ENCODE measurements at places on chromosomes 13 and 19.

DNA sequence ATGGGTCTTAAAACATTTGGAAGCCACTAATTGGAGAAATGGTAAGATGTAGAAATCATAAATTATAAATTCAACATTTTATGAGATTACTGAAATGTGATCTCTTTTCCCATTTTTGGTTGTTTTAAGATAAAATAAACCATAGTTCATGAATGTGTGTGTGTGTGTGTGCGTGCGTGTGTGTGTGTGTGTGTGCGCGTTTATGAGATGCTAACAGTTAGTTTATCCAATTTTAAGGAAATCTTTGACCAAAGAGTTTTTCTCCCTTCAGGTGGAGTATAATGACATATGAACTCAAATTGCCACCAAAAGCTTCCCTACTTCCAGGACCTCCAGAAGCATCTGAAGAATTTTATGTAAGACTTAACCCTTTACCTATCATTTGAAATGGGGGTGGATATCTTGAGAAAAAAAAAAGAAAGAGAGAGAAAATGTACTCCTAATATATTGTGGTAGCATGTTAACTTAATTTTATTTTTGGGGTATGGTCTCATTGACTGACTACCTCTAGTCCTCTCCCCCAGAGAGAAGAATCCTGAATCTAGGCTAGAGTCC, 98.1 kb upstream of the AKAP11 start:
- no peak for DNase-seq

DNA sequence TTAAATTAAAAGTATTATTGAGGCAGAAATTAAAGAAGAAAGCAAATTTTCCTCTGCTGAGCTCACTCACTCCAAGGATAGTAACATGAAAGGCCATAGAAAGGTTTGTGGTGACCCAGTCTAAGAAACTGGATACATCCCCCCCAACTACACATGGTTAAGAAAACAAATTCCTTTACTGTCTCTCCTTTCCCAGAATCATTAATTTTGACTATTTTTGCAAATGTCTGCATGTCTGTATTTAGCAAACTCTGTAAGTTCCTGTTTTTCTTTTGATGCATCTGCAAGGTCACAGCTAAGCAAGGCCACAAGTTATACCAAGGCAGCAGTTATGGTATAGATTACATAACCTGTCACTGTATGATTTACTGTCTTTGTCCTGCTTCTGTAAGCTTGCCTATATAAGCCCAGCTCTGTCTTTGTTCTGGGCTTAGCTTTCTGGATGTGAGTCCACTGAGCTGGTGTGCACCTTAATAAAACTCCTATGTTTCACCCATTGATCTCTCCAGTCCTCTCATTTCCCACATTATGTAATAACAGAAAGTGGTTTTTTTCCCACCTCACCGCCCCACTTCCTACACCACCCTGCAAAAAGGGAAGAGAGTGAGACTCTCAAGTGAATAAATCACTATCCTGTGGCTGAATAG, 8.5 kb upstream of the ZNF83 start:
- no peak for DNase-seq

DNA sequence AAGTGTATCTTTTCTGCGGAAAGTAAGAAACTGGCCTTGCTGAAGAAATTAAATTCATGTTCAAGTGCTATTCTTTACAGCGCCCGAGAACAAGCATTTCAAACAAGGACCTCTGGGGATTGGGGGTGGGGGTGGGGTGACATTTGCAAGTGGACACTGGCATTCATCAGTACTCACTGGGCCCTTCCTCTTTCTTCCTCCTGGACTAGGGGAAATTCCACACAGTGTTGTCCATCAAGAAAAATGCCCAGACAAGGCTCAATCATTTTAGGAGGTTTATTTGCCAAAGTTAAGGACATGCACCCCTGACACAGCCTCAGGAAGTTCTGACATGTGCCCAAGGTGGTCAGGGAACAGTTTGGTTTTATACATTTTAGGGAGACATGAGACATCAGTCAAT, 22.9 kb upstream of the OR10H1 start:
- no peak for DNase-seq

DNA sequence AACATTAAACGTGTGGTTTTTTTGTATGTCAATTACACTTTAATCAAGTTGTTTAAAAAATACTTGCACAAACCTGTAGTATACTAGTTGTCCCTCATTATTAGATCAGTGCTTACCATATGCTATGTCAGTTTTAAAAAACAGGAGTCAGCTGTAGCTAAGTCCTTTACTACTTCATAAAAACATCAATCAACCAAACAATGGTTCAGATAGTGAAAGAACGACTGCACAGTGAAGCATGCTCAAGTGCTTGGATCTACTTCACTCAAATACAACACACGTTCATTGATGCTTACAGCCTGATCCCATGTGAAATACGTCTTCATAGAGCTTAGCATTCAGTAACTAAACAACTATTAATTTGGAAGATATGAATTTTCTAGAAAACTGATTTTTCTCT, 225.0 kb downstream of the FGF14 start:
- no peak for DNase-seq

DNA sequence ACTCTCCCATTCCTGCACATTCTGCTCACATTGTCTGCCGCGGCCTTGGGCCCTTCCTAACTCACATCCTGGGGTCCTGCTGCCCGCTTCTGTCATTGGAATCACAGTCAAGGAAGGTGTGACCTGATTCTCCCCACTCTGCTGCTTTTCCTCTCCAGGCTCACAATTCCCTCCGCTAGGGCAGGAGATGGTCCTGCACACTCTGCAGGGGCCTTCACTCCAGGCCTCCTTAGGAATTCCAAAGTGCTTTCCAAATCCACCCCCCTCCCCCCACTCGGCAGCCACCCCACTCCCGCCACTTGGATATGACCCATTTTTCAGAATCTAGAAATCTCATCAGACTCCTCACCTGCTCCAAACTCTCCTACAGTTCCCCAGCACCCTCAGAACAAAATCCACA, 3.1 kb upstream of the SLC5A5 start:
- no peak for DNase-seq

GRCh38 chr19:11027381-11027780, 61.9 kb upstream of the LDLR start:
- DNase-seq: no peak

DNA sequence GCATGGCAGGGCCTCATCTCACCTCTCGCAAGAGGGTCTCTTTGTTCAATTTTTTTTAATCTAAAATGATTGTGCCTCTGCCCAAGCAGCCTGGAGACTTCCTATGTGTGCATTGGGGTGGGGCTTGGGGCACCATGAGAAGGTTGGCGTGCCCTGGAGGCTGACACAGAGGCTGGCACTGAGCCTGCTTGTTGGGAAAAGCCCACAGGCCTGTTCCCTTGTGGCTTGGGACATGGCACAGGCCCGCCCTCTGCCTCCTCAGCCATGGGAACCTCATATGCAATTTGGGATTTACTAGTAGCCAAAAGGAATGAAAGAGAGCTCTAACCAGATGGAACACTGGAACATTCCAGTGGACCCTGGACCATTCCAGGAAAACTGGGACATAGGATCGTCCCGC, 8.0 kb downstream of the FXYD3 start:
- DNase-seq: no peak

- DNase-seq: no peak
Measured at GRCh38 chr19:17153996-17154395, 61.2 kb upstream of the USE1 start.

DNA sequence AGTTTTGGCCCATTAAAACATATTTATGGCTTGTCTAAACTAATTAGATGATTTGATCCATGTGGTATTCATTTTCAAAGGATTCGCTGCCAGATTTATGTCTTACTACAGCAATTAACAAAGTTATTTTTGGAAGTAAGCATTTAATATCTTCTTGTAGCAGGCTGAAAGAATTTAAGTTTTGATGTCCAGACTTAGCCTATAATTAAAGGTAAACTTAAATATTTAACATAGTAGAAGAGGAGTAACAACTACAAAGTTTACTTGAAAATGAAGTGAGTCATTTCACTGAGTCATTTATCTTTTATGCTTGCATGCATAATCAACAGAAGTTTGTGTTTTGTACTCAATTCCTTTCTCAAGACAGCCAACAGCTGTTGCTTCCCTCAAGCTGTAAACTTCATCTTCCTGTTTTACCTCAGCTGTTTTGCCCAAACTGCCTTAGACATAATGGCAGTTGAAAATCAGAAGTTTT, 58.1 kb downstream of the EDNRB start:
- DNase-seq: no peak

DNA sequence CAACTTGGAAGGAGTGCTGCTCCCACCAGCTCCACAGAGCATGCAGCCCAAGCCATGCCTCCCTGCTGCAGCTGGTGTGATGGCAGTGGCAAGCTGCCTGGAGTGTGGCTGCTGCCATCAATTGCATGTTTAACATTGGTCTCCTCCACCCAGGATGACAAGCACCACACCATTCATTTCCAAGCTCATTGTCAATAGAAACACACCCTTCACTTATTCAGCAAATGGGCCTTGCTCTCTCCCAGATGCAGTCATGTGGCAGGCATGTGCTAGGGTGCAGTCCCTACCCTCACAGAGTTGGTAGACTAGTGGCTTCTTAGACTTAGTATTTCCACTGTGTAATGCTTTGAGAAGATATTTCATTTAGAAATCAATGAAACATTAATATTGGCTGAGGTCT, 70.8 kb upstream of the FGF14 start:
- DNase-seq: no peak

DNA sequence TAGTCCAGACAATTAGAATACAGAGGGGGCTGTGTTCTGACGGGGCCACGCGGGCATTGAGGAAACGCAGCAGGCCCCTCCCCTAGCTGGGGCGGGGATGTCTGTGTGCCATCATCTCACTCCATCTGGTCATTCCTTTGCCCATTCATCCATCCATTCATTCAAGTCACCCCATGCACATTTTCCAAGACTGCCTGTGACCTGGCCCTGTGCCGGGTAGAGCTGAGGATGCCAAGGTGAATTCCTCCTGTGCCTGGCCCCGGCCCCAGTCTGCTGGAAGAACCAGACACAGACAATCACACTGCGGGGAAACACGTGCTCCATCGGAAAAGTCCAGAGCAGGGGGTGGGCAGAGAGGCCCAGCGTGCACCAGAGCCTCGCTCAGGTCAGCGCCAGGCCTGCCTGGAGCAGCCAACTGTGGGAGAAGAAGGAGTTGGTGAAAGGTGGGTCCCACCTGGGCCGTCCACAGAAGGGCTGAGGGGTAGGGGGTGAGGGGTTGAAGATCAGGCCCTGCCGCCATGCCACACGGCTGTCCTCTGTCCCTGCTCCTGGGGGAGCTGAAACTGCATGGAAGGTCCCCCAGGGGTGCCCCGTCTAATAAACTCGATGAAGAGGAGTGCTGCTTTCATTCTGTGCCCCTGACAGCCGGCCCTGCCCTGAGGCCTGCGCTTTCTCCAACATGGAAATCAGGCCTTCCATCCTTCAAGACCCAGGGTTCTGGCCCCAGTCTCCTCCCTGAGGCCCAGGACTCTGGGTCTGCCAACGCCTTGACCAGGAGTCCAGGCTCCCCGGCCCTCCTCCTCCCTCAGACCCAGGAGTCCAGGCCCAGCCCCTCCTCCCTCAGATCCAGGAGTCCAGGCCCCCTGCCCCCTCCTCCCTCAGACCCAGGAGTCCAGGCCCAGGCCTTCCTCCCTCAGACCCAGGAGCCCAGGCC, 1.6 kb upstream of the CACNG6 start:
- DNase-seq: no peak

DNA sequence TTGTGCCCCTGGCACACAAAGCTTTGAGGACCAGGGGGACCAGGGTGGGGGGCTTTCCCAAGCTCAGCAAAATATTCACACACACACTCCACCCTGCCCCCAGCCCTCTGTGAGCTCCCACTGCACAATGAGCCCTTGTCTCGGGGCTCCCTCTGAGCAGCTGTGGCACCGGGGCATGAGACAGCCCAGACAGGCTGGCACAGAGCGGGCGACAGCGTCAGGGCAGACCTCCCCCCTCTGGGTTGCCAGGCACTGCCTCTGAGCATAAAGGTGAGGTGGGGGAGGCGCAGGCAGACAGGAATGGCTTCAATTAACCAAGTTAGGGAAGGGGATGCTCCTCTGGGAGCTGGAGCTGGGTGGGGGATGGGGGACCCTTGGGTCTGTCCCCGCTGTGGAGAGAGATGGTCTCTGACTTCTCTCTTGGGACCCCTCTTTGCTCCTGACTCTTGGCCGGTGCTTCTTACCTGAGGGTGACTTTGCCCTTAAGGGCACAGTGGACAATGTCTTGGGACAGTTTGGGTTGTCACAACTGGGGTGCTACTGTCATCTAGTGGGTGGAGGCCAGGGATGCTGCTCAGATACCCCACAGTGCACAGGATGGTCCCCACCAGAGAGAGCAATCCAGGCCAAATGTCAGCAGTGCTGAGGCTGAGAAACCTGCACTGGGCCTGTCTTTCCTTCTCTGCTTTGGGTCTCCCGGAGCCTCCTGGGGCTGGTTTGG, 30.3 kb downstream of the LYL1 start:
- DNase-seq: no peak

DNA sequence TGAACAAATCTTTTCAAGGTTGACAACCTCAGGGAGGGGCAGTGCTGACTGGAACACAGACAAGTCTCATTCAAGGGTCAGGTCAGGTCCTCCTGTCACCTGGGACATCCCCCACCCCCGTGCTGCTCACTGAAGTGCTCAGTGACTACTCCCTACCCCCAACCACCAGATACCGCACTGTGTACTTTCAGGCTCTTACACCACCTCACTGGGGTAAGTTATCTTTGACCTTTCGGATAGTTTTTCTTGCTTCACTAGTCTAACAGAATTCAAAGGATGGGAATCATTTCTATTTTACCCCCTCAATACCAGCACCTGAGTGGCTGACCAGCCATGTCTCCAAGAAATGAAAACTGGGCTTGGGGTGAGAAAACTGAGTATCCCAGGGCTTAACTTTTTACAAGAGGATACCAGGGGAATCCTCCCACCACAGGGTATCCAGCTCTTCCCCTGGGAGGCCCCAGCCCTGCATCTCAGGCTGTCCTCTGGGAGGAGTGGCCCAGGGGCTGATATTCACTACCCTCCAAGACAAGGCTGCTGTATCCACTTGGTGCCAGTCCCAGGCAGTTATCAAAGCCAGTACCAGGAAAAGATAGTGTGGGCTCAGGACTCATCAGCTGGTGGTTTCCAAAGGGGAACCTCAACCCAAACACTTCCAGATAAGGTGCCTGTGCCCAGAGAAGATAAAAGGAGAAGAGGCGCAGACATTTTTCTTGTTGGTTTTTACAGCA, 2.1 kb downstream of the ZNF563 start:
- DNase-seq: no peak

- peak; percentile 54 for DNase-seq
Measured at GRCh38 chr19:2982983-2983350, 5.6 kb downstream of the TLE6 start.

- no peak for DNase-seq
Measured at GRCh38 chr19:49853852-49854377, 3.0 kb downstream of the PTOV1 start.

- DNase-seq: no peak
Measured at GRCh38 chr19:46728208-46728607, 11.3 kb upstream of the PRKD2 start.

GRCh38 chr19:11089254-11090013, at the start of gene LDLR:
TSS of gene LDLR (plus strand) at chr19:11089463. CDS start at chr19:11089549, 86 bp downstream.
- peak; percentile 89 for DNase-seq

DNA sequence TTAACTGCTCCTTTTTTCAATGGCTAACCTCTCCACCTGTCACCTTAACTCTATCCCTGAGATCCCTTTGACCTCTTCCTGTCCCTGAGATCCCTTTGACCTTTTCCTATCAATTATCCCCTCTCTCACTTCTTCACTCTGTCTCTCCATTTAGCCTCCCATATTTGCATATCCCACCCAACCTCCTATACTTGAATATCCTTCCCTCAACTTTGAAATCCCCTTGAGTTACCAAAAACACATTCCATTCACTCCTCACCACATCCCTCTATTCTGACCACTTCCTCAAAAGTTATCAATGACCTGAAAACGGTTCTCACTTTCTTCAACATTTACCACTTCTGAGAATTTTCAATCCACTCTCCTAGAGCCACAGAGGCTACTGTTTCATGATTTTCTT, 3.0 kb downstream of the MYCBP2 start:
- DNase-seq: no peak

- DNase-seq: no peak
Measured at GRCh38 chr13:43895940-43896339, 16.2 kb downstream of the LACC1 start.

All from smooth muscle cell of the brain vasculature (primary cell).